ENCODE measurements at places on chromosomes 13 and 19.

GRCh38 chr13:26584713-26585112, 27.2 kb downstream of the WASF3 start:
- no peak for DNase-seq

DNA sequence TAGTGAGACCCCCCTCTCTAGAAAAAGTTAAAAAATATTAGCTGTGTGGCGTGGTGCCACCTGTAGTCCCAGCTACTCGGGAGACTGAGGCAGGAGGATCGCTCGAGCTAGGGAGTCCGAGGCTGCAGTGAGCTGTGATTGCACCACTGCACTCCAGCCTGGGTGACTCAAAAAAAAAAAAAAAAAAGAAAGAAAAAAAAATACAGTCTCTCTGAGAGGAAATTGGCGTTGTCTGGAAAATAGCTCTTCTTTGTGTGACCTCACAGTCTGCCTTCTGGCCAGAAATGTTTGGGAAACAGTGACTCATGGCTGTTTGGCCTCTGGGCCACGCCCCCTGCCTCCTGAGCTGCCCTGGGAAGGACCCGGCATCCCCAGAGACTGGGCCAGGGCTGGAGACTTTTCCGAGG, 10.7 kb downstream of the MARCHF2 start:
- no peak for DNase-seq

GRCh38 chr13:57925751-57926150, 294.2 kb downstream of the PCDH17 start:
- no peak for DNase-seq

- no peak for DNase-seq
These were observed 51.6 kb downstream of the DNAJC15 start for GRCh38 chr13:43074824-43075510.
